ENCODE measurements at places on chromosomes 11 and 22.

DNA sequence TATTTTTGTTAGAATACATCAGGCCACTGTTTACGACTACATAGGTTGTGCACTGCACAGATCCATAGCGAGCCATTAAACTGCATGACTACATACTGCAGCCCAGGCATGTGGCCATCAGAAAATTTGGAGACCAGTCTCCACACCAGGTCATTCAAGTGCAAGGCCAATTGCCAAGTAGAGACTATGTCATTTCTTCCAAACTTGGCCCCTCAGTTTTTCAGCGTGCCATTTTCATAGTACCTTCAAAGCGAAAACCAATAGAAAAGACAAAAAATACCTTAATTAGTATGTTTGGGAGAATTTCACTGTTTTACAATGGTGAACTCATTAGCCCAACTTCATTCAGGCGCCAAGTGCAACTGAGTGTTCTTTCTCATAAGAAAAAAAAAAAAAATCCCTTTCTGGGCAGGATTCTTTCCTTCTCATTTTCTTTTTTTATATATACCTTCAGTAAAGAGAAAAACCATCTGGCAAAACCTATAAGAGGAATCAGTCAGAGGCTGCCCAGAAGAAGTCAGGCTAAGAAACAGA lies 30.4 kb downstream of the PAMR1 start:
- no peak for DNase-seq

- no peak for DNase-seq
Observed at GRCh38 chr22:19051381-19052072, 70.7 kb downstream of the DGCR2 start.

- DNase-seq: no peak
Observed at GRCh38 chr11:67514116-67514515, 6.2 kb upstream of the CDK2AP2 start.

DNA sequence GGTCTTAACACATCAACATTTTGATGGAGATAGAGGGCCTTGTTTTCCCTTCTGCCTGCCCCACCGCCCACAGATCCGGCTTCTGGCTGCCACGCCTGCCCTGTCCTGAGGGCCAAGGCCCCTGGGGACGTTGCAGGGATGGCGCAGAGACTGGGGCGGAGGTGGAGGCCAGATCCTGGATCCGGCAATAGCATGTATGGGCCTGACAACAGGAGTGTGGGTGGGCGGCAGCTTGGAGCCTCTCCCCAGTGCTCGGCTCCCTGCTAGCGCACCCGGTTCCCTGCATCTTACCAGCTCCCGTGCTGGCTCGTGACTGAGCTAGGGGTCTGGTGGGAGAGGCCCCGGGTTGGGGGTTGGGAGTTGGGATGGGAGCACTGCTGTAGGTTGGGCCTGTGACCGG lies 95.6 kb downstream of the ZBTB16 start:
- DNase-seq: no peak

DNA sequence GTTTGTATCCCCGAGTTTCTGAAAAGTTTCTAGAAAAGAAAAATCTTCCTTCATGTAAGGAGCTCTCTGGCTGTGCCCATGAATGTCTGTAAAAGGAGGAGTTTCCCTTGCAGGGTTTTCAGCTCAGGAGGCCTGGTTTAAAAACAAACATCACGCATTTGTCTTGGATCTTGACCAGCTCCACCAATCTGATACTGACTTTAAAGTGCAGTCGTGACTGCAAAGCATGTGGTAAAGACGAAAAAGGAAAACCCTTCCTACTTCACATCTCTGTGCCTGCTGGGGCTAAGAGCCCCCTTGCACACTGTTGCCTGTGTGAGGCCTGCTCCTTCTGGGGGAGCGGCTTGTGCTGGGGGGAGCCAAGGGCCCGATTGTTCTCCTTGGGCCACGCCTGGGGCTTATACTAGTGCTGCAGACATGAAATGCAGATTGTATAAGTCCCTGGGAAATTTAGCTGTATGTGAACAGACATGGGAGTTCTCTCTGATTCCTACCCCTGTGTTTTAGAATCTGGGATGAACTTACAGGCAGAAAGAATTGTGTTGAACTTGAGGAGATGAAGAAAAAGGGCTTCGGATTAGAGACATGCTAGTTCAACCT lies 62.1 kb downstream of the ADAMTS15 start:
- DNase-seq: peak; percentile 83

DNA sequence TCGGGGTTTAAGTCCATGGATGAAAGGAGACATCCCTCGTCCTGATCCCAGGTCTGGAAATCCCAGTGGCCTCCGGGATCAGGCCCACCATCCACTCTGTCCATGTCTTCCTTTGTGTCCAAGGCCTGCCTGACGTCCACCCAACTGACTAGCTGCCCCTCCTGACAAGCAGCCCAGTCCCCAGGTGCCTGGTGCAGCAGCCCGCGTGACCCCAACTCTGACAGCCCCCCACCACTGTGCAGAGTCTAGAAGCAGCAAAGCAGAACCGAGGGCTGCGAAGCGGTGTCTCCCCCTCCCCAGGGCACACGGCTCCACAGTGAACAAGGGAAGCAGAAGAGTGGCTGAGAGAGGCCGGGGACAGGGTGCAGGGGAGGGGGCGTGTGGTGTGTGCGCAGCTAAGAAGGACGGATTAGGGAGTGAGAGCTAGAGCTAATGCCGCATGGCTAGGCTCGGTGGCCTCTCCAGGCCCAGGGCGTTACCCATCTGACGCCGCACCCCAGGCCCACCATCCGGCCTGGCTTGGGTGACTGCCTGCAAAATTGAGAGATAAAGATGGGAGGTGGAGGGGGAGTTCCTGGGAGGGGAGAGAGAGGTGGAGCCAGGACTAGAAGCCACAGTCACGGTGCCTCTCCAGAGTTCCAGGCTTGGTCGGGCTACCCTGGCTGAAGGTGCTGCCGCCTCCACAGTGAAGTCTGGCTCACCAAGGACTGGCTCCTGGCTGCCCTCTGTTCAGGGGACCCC lies 16.6 kb upstream of the BAIAP2L2 start:
- DNase-seq: no peak

GRCh38 chr22:20011123-20011992 lies 5.3 kb downstream of the ARVCF start:
- DNase-seq: no peak

DNA sequence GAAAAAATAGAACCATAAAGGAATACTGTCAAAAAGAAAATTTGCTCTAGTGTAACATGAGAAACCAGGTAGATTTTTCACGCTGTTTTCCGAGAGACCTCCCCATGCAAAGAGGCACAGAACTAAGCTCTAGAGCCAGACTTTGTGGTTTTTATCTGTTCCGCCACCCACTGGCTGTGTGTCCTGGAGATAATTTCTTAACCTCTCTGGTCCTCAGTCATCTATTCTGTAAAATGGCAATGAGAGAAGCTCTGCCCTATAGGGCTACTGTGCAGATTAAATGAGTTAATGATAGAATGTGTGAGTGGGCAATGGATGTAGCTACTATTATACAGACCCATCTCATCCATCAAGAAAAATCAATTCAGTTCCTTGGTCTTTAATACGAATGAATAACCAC lies 9.4 kb upstream of the SIGIRR start:
- DNase-seq: no peak

DNA sequence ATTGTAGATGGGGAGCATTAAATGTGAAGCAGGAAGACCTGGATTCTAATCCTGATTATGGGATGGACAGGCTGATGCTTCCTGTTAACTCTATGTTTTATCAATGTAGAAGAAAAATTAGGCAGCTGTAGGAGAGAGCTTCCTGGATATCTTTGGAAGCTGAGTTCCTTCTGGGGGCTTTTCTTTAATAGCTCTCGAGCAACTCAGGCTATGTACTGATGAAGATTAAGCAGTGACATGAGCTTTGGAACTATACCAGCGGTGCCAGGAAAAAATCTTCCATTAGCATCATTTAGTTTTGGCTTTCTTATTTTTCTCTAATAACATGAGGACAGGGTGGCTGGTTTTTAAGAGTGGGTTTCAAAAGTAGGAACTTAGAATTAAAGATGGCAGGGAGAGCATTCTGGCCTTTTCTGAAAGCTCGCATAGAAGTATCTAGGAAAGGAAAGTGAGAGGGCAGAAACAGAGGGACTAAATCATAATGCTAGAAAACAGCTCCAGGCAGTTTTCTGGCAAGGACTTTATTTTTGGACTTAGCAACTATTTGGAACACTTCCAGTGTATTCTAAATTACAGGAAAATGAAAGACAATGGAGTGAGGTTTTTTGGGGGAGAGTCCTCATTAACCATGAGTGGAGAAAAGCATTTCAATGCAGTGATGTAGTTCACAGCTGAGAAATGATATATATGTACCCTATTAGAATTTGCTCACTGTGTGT lies 69.2 kb upstream of the RRM1 start:
- peak; percentile 25 for DNase-seq

GRCh38 chr11:62446091-62446490 lies 27.3 kb downstream of the SCGB1A1 start:
- DNase-seq: no peak

GRCh38 chr11:77075425-77075905 lies 8.7 kb downstream of the CAPN5 start:
- DNase-seq: no peak

DNA sequence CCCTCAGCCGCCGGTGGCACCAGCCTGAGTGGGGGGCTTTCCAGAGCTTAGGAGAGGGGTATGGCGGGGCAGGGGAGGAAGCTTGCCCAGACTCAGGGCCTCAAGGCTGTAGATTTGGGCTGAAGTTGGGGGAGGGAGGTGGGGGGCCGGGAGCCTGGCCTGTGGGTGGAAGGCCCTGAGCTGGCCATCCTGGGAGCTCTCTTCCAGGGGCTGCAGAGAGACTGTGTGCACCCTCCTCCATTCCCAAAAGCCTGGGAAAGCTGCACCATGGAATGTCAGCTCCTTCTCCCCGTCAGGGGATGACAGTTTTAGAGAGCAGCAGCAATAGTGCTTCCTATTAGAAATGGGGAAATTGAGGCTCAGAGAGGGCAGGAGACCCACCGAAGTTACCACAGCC lies 1.0 kb downstream of the SYT12 start:
- no peak for DNase-seq

- no peak for DNase-seq
Observed at GRCh38 chr11:103737747-103738146, 298.7 kb upstream of the DDI1 start.

- DNase-seq: no peak
Observed at GRCh38 chr11:65777241-65777640, 3.5 kb downstream of the AP5B1 start.

- no peak for DNase-seq
Observed at GRCh38 chr22:26642465-26643417, 14.6 kb upstream of the MIAT start.

GRCh38 chr11:78548911-78549590 lies 25.6 kb downstream of the NARS2 start:
- no peak for DNase-seq

DNA sequence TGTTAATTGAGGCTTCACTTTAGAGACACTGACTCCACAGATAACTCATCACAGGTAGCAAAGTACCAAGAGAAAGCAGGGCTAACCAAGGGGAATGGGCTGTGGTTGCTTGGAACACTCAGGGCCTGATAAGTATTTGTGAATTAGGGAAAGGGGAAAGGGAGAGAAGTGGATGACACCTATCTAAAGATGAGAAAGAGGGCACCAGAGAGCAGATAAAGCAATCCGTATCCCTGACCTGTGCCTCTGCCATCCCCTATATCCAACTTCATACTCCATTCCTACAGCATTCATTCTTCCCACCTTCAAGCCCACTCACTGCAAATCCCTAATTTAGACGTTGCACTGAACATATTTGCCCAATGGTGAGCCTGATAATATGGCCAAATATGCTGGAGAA lies 43.0 kb upstream of the API5 start:
- DNase-seq: no peak

DNA sequence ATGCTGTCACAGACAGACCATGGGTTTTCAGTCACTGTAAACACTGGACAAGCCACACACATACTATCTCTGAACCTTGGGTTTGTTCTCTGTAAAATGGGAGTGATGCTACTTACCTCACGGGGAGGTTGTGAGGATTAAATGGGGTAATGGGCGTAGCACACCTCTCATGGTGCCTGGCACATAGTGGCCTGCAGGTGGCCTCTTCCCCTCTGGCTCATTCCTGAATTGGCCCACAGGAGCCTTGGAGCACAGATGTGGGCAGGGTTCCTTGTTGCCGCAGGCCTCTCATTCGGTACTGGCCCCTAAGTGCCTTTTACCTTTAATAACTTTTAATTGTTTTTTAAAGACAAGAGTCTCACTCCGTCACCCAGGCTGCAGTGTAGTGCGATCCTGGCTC lies 11.7 kb downstream of the MICAL2 start:
- DNase-seq: no peak

GRCh38 chr11:11996321-11997048 lies 11.9 kb downstream of the DKK3 start:
- no peak for DNase-seq

DNA sequence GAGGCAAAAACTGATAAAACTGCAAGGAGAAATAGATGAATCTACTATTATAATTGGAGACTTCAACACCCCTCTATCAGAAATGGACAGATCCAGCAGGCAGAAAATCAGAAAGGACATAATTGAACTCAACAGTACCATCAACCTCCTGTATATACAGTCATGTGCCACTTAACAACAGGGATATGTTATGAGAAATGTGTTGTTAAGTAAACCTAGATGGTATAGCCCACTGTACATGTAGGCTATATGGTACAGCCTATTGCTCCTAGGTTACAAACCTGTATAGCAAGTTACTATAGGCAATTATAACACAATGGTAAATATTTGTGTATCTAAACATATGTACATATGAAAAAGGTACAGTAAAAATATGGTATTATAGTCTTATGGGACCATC lies 66.8 kb upstream of the PHF21A start:
- DNase-seq: no peak

DNA sequence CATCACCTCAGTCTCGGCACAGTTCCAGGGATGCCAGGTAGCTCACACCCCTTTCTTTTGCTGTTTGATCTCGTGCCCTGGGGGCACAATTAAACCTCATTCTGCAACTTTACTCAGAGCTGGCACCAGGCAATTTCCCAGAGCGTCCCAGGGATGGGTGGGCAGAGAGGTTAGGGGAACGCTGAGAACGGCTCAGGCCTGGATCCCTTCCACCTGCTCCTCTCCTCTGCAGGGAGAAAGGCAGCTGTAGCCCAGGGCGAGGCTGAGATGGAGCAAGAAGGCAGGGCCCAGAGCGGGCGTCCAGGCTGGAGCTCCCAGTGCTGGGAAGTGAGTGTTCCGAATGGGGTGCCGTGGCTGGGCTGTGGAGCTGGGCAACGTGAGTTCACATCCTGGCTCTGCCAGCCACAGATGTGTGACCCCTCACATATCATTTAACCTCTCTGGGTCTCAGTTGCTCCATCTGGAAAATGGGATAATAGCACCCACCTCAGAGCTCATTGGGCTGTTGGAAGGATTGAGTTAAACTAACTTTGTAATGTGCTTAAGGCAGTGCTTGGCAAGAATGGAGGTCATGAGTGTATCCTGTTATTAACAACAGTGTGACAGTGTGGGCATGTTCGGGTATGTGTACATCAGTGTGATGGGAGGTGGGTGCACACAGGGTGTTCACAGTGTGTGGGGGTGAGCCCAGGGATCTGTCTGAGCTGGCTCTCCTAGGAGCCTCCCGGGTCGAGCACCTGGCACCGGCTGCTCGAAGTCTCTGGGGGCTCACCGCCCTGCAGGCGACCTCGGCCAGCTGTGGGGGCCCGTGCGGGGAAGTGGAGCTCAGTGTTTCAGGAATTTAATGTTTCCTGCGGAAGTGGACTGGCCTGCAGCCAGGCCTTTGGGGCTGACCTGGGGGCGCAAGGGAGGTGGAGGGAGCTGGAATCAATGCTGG lies 15.5 kb downstream of the OTUB1 start:
- DNase-seq: no peak
